ENCODE measurements at places on chromosomes 16 and 17.

- DNase-seq: no peak
Measured at GRCh38 chr17:64403881-64404460, 13.3 kb upstream of the PECAM1 start.

DNA sequence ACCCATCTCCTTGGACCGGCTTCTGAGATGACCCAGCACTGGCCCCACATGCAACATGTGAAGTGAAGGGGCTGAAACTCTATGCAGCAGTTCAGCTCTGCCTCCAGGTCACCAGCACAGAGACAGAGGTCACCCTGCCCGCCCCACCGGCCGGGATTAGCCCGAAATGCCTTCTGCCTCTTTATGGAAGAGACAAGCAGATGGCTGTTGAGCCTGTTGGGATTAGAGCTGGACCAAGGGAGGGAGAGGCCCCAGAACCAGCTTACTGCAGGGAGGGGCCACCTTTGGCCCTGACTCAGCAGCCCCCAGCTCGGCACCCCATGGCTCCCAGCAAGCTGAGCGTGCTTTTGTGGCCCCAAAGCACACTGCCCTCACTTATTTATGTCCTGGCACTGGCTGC lies 5.7 kb downstream of the AIPL1 start:
- no peak for DNase-seq

DNA sequence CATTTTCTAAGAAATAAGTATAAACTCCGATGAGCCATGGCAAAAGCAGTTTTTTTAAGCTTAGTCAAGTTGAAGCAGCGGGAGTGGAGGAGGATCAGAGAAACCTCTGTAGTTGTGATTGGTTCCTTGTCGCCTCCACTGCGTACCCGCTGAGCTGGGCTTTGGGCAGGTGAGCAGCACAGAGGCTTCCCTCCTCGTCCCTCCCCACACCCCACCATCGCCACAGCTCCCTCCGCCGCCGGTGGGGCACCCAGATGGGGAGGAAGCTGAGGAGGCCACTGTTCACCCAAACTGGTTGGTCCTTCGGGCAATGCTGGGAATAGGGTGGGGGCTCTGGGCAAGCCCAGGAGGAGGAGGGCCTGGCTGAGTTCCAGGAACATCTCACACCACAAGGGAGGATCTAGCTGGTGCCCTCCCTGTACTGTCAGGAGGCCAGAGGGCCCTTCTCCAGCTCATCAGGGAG lies 5.2 kb upstream of the MRPL38 start:
- DNase-seq: peak; percentile 12

DNA sequence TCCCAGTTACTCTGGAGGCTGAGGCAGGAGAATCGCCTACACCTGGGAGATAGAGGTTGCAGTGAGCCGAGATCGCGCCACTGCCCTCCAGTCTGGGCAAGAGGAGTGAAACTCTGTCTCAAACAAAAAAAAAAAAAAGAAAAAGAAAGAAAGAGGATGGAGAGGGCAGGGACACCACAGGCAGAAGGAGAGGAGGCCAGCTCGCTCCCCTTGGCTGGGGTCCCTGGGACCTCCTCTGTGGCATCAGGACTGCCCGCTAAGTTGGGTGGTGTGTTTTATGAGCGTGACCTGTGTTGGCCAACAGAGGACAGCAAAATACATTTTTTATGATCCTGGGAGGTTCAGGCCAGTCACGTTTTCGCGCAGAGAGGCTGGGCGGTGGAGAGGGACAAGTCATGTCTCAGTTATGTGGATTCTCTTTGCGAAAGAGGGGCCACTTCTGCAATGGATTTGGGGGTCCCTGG lies 229.6 kb downstream of the MRTFB start:
- DNase-seq: peak; percentile 66

DNA sequence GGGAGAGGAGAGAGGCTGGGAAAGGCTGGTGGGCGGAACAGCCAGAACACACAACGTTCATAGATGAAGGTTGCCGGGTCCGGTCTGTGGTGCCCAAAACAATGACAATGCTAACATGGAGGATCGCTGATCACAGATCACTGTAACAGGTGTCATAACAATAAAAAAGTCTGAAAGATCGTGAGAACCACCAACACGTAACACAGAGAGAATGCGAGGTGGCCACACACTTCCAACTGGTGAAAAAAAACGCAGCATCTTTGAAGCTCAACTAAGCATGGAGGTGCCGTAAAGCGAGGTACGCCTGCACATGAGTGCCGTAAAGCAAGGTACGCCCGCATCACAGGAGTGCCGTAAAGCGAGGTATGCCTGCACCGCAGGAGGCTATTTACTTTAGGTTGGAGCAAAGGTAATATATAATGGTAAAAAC lies 42.3 kb downstream of the ABR start:
- DNase-seq: no peak

GRCh38 chr16:80932708-80933095 lies 74.0 kb downstream of the CMC2 start:
- no peak for DNase-seq

DNA sequence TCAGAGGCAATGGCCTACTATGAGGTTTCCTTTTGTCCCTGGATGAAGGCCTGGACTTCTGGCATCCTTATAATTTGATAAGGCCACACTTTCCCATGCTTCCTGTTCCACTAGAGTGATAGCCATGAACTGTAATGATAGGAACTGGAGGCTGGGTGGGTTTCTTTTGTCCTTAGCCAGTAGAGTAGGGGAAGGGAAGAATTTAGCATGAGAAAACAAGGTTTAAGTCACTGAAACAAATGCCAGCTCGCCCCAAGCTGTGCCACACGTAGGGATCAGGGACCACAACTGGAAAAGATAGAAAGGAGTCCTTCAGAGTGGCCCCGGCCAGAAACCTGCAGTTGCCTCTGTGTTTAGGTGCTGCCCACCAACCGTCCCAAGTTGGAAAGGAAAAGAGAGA lies 80.9 kb upstream of the C17orf78 start:
- DNase-seq: no peak

DNA sequence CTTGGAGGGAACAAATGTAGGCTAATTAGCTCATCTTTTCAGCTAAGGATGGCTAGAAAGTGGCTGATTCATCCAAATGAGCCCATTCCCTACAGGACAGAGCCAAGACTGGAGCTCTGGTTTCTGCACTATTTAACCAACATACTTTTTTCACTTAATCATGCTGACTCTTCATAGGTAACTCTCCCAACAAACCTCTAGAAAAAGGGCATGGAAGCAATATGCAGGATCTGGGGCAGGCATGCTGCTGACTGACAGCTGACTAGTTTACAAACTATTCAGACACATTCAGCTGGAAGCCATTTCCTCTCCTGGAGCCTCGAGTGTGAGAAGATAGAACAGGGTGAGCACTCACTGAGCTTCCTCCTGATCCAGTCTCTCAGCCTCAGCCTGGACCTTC lies 6.2 kb downstream of the BECN1 start:
- no peak for DNase-seq

DNA sequence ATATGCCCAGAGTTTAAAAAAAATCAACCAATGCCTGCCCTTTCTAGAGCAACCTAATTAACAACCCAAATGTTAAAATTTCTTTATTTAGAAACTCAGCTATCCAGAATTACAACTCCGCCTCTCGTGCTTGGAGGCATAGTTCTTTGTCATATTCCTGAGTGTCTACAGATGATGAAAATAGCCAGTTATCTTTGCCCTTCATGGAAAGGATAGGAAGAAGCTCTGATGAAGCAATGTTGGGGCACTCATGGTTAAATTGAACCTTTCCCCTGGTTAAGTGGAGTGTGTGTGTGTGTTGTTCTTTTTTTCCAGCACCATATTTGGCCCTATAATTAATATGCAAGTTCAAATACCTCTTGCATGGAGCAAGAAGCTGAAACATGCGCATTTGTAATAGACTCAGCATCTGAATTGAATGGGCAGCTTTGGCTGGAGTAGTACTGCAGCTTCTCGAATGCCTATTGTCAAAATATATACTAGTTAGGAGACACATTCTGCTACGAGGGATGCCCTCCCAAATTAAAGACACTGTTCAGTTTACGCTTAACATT lies 506.2 kb downstream of the WWOX start:
- DNase-seq: no peak

- DNase-seq: no peak
Measured at GRCh38 chr16:47627085-47627639, 166.0 kb downstream of the PHKB start.

DNA sequence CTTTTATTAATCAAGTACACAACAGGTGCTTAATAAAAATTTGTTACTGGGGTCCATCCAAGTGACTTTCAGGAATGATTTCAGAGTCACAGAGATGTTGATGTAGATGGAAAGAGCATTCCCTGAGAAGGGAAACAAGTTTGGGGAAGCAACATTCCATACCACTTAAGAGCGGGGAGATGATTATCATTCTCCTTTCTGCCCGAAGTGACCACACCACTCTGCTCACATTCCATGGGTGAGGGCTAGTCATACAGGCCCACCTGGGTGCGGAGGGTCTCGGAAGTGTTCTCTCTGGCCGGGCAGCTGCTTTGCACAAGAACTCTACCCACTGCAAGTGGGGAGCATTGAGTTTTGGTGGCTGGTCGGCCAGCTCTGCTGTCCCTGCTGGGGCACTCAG lies 231.4 kb downstream of the SNX29 start:
- DNase-seq: no peak

DNA sequence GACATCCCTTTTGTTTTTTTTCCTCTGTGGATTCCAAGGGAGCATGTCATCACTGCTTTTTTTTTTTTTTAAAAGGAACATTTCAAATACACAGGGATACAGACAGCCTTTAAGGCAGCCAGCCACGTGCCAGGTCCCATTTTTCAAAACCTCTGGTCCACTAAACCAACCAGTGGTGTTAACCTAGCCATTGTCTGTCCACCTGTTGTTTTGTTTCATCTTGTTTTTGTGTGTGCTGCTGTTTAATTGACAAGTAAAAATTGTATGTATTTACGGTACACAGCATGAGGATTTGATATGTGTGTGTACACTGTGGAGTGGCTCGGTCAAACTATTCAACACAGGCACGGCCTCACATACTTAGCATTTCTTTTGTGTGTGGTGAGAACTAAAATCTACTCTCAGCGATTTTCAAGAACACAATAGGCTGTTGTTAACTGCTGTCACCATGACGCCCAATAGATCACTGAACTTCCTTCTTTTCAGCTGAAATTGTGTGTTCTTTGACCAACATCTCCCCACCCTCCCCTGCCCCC lies 19.2 kb downstream of the TMEM114 start:
- DNase-seq: no peak

GRCh38 chr17:36856903-36857381 lies 80.3 kb upstream of the LHX1 start:
- DNase-seq: peak; percentile 46

- peak; percentile 43 for DNase-seq
Measured at GRCh38 chr17:74417178-74418045, 14.5 kb upstream of the GPRC5C start.

GRCh38 chr16:27385398-27385797 lies 16.6 kb upstream of the IL21R start:
- no peak for DNase-seq

- no peak for DNase-seq
Measured at GRCh38 chr17:57284583-57284982, 28.3 kb downstream of the MSI2 start.

DNA sequence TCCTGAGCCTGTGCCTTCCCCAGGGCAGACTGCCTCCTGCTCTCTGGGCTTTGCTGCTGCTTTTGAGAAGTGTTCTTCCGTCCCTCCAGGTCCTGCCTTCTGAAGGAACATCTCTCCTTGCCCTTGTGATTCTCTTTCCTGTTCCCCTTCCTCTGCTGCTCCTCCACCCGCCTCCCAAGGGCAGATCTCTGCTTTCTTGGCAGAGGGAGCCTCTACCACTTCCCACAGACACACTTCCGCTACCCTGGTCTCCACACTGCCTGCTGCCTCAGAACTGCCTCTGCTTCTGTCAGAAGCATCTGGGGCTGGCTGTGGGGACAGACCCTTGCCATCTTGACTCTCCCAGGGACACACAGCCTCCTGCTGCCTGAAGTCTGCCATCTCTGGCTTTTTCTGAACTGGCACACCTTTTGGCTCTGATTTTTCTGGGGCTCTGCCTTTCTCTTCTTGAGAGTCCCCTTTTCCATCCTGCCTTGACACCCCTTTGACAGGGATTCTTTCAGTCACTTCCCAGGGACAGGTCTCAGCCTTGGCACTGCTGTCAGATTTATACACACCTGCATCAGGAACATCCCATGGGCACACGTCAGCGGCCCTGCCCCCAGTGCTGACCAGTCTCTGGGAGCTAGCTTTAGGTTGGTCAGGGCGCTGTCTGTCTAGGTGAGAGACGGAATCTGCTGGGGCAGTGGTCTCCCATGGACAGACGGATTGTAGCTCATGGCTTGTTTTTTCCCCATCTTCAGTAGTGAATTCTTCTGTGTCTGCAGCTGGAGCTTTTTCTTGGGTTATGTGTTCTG lies 16.6 kb downstream of the GPR179 start:
- DNase-seq: no peak

- DNase-seq: peak; percentile 94
Measured at GRCh38 chr16:86563469-86564345, 2.9 kb upstream of the FOXC2 start.

All from kidney (tissue), 22 donors.